ENCODE measurements at places on chromosomes 1 and 21.

GRCh38 chr1:206736878-206737728 lies 33.5 kb upstream of the IL19 start:
- no peak for DNase-seq

- no peak for DNase-seq
These were observed 18.4 kb downstream of the MFN2 start for GRCh38 chr1:11998636-11999035.

DNA sequence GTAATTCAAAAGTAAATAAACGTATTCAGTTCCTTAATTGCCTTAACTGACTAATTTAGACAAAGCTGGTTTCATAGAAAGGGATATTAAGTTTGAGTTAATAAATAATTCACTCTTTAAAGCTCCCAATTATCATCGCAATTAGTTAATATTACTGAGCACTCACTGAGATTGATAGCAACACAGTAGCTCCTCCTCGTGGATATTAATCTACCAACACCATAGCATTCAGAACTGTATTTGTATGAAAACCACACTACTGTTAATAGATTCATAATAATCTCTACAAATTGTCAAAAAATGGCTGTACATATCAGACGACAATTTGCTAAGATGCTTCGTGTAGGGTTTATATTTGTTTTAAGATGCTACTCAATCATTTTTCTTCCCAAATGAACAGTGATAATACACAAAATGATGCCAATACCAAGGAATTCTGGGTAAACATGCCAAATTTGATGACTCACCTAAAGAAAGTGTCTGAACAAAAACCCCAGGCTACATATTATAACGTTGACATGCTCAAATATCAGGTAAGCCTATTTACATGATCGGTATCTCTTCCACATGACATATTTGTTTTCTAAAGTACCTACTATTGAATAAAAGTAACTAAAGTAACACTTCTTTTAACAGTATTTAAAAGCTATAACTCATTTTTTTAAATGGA lies 18.8 kb upstream of the DYNLT5 start:
- no peak for DNase-seq

GRCh38 chr1:201648907-201649721 lies 110.2 kb downstream of the NAV1 start:
- no peak for DNase-seq

DNA sequence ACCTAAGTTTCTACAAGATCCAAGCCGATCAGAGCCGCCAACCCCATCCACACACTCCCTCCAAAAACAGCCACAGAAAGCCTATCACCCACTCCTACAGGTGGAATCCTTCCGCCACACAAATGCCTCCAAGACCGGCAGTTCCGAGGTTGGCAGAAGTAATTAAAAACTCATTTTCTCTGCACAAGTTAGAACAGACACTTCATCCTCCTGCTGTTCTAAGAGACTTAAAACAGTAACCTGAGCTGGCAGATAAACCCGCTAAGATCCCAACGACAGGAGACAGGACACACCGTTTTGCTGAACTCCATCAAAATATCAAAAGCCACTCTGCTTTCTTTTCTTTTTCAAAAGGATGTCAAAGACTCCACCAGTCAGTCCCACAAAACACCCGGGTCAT lies 2.8 kb downstream of the SSBP3 start:
- no peak for DNase-seq

- no peak for DNase-seq
These were observed 3.7 kb upstream of the ZNF326 start for GRCh38 chr1:89990976-89991831.

DNA sequence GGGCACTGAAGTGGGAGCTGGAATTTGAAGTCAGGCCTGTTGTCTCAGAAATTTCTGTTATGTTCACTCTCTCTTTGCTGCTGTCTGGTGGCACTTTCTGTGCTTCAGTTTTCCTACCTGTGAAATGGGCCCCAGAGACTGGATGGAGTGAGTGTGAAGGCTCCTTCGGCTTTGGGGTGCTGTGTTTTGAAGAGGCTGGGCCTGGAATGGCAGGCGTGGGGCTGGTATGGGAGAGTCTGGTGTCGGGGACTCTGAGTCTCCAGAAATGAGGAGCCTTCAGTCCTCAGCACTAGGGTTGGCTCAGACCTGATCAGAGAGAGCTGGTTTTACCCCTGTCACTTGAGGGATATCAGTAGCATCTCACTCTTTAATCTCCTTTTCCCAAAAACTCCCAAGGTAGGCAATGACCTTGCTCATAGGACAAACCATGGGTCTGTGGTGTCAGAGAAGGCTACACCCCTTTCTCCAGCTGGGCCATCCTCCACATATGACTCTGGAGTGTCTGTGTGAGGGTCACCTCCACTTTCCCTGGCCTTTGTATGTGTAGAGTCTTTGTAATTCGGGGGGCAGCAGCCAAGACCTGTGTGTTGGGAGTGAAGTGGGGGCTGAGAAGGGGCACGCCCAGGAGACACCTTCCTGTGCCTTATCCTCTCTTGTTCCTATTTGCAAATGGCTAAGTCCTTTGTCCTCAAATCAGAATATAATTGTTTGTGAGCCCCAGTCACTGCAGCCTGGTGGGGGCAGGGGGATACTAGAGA lies 279.9 kb downstream of the PTPRU start:
- no peak for DNase-seq

- no peak for DNase-seq
These were observed 69.1 kb upstream of the JUN start for GRCh38 chr1:58852731-58853485.

DNA sequence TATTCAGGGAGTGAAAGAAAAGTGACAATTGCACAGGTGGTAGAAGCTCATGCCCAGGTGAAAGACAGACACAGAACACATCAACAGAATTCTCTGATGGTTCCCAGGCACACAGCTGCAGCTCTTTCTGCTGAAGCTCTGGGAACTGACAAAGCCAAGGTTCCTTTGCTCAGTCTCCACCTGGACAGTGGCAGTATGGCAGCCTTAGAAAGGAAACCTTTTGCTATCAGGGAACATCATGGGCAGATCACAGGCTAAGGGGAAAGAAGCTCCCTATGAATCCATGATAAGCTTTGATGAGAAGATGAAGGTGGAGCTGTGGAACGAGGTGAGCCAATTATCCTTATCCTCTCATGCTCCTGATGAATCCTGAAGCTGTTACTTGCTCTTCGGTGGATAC lies 1.2 kb downstream of the SPRR2B start:
- DNase-seq: no peak

DNA sequence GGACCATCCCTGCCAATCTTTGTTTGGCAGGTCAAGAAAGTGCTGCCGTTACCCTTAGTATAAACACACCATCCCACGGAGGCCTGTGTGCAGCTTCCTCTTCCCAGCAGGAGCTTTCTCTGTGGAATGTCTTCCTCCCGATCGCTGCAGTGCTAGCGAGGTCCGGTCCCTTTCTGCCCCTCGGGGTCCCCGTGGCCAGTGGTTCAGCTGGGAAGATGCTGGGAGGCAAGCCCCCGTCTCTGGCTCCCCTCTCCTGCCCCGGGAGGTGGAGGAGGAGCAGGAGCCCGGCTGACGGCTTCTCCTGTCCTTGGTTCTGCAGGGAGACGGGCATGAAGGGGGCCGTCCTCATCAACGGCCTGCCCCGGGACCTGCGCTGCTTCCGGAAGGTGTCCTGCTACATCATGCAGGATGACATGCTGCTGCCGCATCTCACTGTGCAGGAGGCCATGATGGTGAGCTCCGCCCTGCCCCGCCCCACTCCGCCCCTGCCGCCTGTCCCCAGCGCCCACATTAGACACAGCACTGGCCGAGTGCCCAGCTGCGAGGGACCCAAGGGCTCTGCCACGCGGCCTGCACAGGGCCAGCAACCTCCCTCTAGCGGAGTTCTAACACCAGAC lies 42.1 kb downstream of the TFF3 start:
- no peak for DNase-seq

- DNase-seq: no peak
These were observed 194.1 kb downstream of the ROR1 start for GRCh38 chr1:63967901-63968300.

- DNase-seq: no peak
These were observed 160.4 kb upstream of the AJAP1 start for GRCh38 chr1:4494027-4494426.

DNA sequence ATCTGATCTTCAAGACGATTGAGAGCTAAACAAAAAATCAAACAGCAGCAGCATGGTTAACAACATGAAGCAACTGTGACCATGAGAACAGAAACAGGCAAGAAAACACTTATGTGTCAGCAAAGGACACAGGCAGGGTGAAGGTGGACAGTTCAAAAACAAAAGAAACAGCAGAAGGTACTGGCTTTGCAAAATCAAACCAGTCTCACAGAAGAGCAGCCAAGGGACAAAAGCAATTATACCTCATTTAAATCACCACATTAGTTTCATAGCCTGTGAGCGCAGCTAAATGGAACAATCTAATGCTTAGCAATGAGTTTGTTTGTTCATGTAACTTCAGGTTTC lies 59.1 kb downstream of the CAPN2 start:
- no peak for DNase-seq

- no peak for DNase-seq
These were observed 5.8 kb downstream of the PEX10 start for GRCh38 chr1:2406451-2407041.

GRCh38 chr1:62269851-62270495 lies 49.3 kb downstream of the KANK4 start:
- no peak for DNase-seq

- no peak for DNase-seq
These were observed 64.3 kb downstream of the SPSB1 start for GRCh38 chr1:9356829-9357466.

GRCh38 chr1:39689635-39690034 lies 1.6 kb downstream of the HPCAL4 start:
- DNase-seq: no peak

Data from activated T-helper 1 cell treated with anti-CD3 and anti-CD28 coated beads, Interleukin-2, amount 50 U/mL, for 16 hours (primary cell).